Anterior cingulate cortex (tissue), 58 donors: ENCODE measurements at places on chromosomes 2 and 18.

DNA sequence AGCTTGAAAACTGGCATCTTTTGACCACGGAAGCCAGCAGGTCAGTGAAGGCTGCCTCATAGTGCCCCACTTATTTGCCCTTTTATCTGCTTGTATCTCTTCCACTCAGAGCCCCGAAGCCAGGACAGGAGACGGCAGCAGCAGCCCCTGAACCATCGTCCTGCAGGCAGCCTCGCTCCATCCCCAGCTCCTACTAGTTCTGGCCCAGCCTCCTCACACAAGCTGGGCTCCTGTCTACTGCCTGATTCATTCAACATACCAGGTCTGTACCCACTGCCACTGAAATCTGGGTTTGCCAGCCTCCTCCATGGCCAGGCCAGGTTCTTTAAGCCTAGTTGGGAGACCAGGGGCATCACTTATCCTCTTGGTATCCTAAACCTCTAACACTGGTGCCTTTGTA lies 4.1 kb downstream of the OST4 start:
- no peak for DNase-seq

DNA sequence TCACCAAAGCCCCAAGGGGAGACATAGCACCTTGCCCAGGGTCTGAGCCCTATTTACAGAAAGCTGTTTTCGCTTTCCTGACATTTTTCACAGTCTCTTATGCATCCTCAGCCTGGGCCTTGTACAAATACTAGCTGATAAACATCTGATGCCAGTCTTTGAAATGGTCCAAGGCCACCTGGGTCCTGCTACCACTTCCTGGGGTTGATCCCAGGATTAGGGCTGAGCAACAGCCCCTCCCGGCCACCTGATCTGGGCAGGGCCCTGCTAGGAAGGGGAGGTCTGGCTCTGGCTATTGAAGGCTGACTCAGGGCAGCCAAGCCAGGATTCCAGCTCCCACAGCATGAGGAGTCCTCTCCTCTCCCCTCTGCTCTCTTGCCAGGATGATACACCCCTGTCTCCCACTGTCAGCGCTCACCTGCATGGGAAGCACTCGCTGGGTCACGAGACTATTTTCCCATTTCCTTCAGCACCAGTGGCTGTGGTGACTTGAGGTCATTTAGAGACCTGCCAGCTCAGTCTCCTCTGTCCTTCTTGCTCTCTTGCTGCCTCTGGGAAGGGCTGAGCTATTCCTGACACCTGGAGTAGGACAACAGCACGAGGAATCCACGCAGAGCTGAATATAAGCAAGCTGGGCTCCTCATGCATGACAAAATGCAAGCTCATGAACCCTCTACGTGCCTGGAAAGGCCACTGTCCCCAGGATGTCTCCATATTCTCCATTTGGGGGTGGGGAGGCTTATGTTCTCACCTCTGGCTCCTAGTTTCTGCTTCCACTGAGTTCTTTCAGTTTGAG lies 53.0 kb upstream of the LGALSL start:
- DNase-seq: no peak

DNA sequence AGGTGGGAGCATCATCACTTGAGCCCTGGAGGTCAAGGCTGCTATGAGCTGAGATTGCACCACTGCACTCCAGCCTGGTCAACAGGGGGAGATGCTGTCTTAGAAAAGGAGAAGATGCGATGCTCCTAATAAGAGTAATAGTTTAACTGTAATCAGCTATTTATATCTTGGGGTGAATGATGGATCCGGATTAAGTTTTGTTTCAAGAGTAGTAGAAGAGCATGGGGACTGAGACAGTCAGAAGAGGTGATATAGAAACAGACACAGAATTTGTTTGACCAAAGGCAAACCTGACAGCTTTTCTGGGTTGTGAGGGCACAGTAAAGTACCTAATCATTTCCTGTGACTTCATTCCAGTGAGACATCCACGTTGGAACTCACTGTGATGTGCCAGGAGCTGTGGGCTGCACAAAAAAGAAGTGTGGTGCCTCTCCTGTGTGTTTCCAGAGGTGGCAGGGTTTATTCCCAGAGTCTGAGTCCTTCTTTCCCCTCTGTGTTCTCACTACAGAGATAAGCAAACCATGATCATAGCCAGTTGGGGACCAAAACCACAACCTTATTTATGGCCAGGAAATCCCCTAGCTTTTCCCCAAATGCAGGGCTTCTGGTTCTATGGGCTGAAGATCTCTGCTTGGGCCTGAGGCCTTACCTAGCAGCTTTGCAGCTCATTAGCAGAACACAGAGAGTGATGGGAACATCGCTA lies 113.7 kb downstream of the XRCC5 start:
- no peak for DNase-seq

DNA sequence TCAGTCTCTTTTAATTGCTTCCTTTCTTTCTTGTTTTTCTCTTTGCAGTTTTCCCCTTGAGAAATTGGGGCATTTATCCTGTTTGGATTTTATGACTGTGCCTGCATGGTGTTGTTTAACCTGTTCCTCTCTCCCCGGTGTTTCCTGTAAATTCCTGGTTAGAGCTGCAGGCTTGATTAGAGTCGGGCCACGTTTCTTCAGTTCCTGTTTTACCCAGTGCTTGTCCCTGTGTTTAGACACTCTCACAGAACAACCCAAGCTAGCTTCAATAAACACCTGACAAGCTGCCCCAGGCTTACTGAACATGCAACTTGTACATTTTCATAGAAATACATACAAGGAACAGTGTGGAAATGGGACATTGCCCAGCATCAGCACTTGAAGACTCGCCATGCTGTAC lies 53.9 kb downstream of the NGEF start:
- DNase-seq: no peak

GRCh38 chr2:208047840-208048239 lies 22.5 kb upstream of the PLEKHM3 start:
- no peak for DNase-seq

DNA sequence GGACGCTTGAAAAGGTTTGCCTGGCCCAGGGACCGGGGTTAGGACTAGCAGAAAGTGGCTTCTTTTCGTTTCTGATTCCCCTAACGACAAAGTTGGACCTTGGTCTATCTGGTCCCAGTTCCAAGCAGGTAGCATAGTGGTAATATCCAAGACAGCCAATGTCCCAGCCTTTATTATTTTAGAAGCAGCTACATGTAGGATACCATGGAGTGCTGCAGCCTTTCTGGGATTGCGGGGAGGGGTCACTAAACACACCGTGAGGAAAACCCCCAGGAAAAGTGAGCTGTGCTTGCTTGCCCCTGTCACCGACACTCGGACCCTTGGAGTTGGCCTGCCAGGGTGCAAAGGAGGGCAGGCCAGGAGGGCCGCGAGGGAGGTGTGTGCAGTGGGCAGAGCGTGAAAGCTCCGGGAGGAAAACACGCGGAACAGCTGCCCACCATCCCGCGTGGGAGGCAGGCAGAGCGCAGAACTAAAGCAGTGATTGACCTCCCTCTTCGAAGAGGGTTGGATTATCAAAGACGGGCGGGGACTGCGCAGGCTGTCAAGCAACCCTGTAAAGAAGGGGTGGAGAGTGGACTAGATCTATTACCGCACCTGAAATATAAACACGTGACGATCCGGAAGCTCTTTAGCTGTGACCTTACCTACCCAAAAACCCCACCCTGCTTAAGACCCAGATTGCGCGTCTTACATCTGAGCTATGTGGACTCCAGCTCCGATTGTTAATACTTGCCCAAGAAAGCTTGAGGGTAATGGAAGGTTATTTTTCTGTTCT lies 624 bp upstream of the MAP4K3 start:
- peak; percentile 59 for DNase-seq

DNA sequence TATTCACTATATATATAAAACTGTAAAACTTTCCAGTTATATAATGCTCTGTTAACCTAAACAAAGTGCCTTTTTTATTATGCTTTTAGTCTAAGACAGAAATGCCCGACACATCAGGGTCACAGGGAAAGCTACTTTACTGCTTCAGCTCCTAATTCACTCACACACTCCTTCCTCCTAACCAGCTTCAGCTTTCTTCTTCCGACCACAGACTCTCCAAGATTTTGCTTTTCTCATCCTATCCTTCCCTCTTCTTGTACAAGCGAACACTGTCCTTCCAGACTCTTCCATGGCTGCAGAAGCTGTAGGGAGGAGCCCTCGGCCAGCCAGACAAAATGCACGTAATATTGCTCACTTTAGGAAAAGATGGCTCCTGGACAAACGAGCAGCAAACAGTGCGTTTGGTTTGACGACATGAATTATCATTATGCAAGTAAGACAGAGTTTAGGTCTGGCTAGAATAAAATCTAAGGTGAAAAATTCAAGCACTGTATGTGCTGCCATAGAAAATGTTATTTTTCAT lies 47.5 kb upstream of the HNRNPA3 start:
- DNase-seq: peak; percentile 18

GRCh38 chr2:30707304-30707903 lies 99.8 kb downstream of the CAPN13 start:
- no peak for DNase-seq

DNA sequence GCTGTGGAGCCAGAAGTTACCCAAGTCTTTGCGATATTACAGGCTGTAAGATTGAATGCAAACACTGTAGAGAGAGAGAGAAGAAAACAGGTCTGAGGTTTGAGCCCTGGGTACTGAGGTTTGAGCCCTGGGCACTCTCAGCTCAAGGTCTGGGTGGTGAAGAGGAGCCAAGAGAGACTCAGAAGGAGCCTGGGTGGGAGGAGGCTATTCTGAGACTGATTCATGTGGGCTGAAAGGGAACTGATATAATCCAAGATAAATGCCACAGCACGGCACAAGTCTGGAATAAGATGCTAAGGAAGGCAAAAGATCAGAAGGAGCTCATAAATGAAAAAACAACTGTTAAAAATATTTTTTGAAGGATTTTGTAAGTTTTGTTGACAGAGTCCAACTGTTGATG lies 407.6 kb upstream of the HS6ST1 start:
- DNase-seq: no peak

GRCh38 chr2:173652767-173653431 lies 298.2 kb downstream of the CDCA7 start:
- DNase-seq: no peak

DNA sequence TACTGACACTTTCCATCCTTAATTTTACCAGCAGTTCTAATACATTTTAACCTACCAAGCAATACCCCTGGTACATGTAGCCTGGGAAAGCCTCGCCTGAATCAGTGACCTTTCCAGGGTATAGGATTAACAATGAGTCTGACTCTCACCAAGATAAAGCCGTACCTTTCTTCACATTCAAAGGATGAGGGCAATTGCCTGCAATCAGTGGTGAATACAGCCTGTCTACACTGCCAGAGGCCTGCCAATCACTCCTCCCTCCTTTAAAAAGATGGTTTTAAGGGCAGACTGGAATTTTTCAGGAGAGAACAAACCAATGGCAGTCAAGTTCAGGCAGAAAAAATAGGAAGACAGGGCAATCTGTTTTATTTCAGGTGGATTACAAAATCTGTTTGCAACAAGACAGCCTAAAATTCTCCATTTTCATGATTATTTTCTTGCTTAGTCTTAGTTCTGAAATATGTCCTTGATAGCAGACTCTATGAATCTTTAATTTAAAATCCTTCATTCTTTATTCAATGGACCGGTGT lies 4.8 kb downstream of the EPHA4 start:
- DNase-seq: no peak

DNA sequence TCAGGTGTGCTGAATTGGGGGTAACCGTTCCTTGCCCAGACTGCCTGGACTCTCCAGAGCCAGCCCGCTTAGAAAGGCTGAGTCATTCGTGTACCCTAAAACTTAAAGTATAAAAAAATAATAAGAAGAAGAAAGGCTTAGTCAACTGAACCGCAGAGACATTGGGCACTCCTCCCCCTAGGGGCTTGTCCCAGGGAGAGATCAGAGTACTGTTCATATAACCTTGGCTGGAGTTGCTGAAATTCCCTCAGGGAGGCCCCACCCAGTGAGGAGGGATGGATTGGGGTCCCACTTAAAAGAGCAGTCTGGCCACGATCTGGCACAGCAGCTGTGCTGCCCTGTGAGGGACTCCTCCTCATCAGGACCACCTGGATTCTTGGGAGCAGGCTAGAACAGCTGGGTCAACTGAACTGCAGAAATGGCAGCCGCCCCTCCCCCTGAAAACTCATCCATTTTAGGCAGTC lies 37.2 kb downstream of the ANKRD12 start:
- DNase-seq: no peak

GRCh38 chr2:173161040-173161439 lies 85.4 kb downstream of the MAP3K20 start:
- DNase-seq: no peak

- DNase-seq: no peak
Measured at GRCh38 chr18:54813977-54814565, 14.2 kb upstream of the RAB27B start.

- DNase-seq: no peak
Measured at GRCh38 chr2:144922519-144922918, 402.6 kb upstream of the ZEB2 start.
